Cortex of kidney (tissue), 1 donor: ENCODE measurements at places on chromosomes 5 and 9.

DNA sequence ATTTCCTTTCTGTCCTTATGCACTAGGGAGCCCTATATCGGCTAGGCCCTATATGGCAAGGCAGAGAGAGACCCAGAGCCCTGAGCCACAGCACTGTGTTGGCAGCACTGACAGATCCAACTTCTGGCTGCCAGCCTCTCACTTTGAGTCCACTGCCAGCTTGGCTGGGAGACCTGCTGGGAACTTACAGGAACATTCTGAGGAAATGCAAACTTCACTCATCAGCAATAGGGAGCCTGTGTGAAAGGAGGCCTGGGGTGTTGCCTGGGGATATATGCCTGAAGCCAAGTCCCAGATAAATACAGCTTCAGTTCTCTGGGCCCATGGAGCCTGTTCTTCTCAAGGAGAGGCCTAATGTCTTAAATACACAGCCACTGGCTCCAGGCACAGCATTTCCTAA is 78.0 kb downstream of the ADRB2 start:
- DNase-seq: no peak

GRCh38 chr9:129383561-129384490 is 205.8 kb upstream of the IER5L start:
- no peak for DNase-seq

- DNase-seq: no peak
Measured at GRCh38 chr5:80852331-80853245, 107.6 kb upstream of the RASGRF2 start.

GRCh38 chr5:145178641-145179523 is 656.3 kb downstream of the PRELID2 start:
- no peak for DNase-seq

- no peak for DNase-seq
Measured at GRCh38 chr9:132998831-132999635, 20.5 kb downstream of the GFI1B start.

- DNase-seq: no peak
Measured at GRCh38 chr5:9564752-9565151, 18.9 kb upstream of the SEMA5A start.

- DNase-seq: no peak
Measured at GRCh38 chr5:19044931-19045695, 942.9 kb downstream of the CDH18 start.

DNA sequence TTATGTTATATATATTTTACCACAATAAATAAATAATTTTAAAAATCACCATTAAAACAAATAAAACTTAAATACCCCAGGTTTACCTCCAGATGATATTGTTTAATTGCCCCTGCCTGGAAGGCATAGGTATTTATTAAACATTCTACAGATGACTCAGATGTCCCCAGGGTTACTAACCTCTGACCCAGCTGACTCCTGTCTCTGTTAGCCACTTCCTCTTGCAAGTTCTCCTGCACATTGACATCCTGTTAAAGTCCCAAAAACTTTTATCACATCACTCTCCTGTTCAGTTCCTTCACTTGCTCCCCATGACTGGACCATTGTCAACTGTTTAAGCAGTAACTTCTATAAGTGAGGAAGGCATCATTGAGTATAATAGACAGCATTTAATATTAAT is 37.0 kb upstream of the RAB3C start:
- DNase-seq: no peak

DNA sequence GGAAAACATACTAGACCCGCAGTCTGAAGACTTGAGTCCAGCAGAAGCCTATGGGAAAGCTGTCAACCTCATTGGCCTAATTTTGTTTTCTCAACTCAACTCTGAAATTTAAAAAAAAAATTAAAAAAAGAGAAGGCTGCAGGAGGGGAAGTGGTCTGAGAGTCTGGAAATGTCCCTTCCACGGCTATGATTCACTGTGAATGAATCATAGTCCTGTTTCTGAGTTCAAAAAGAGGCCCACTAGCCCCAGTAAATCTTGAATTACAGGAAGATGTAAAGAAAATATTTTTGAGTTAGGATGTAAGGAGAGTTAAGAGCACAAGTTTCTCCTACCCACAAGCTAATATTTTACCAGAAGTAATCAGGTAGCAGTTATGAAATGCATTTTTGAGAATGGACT is 565.5 kb upstream of the DMAC1 start:
- no peak for DNase-seq

DNA sequence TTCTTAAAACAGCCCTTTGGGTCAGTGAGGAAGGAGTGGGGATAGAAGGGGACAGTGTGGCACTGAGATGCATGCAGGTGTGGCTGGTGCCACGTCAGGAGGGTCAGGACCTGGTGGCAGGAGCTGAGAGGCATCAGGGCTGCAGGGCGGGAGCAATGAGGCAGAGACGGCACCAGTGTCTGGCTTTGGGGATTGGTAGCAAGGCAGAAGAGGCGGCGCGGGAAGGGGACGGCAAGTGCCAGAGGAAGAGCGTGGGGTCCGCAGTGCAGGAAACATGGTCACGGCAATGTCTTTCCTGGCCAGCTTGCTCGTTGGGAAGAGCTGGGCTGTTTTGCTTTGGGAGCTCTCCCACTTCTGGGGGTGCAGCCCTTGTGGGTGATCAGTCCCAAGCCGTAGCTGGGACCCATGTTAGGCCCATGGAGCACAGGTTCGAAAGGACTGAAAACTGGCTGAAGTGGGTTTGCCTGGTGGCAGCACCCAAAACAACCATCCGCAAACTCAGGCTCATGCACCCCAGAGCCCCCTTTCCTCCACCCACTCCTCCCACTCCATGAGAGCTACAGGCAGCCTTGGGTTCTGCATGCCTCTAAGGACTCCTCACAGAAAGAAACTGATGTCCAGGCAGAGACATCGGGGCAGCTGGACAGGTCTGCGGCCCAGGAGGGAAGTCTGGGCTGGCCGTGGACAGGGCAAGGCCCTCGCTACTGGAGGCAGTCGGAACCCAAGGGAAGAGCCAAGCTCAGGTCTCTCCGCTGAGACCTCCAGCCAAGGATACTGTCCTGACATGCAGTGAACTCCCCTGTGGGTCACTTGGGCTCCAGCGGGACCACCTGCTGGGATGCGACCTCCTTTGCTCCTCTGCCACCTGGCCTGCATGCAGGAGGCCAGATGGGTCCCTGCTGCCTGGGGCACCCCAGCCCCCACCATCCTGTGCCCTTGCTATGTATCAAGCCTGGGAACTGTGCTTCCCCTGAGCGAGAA is 104.4 kb downstream of the ZNF354C start:
- no peak for DNase-seq

GRCh38 chr5:108024986-108025385 is 354.2 kb upstream of the EFNA5 start:
- no peak for DNase-seq

- no peak for DNase-seq
Measured at GRCh38 chr9:31574006-31574765, 810.3 kb upstream of the ACO1 start.

DNA sequence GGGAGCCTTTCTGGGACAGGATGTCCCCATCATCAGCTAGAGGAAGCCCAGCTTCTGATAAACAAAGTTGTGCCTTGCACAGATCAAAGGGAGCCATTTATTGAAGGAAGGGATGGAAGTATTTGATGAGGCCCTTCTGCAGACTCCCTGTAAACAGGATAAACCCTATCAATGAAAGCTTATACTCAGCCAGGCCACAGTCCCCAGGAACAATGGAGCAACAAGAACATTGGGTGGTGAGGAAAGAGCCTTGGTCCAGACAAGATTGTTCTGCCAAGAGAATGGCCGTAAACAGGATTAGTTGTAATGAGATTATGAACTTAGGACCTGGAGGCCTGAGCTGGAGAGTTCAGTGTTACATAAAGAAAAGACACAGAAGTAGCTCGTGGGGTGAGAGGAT is 40.5 kb upstream of the LIFR start:
- no peak for DNase-seq

DNA sequence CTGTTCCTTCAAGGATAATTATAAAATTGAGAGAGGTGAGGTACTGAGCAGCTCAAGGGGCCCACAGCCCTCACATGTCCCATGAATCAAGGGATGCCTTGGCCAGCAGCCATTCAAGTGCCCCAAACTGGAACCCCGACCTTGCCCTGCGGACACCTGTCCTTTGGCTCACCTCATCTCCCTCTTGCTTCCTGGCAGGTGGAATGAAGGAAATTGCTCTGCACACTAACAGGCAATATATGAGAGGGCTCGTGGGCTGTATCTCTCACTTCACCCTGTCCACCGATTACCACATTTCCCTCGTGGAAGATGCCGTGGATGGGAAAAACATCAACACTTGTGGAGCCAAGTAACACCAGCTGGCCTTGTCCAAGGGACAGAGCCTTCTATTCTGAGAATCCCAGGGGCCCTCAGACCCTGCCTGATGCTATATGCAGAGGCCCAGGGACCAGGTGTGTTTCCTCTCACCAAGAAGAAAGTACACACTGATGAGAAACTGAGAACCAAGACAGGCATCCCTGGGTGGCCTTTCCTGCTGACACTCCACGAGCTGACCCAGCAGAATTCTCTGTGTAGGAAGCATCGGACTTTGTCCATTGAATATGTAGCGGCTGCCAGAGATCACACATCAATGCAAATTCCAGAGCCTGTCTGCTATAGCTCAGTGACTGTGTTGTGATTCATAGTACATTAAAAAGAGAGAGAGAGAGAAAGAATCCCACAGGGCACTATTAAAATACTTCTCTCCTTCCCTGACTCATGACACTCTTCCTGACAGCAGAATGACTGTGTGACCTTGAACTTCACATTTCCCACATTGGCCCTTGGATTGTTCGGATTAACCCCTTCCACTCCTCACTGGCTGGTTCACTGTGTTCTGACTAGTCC is 92.6 kb downstream of the LIFR start:
- no peak for DNase-seq

DNA sequence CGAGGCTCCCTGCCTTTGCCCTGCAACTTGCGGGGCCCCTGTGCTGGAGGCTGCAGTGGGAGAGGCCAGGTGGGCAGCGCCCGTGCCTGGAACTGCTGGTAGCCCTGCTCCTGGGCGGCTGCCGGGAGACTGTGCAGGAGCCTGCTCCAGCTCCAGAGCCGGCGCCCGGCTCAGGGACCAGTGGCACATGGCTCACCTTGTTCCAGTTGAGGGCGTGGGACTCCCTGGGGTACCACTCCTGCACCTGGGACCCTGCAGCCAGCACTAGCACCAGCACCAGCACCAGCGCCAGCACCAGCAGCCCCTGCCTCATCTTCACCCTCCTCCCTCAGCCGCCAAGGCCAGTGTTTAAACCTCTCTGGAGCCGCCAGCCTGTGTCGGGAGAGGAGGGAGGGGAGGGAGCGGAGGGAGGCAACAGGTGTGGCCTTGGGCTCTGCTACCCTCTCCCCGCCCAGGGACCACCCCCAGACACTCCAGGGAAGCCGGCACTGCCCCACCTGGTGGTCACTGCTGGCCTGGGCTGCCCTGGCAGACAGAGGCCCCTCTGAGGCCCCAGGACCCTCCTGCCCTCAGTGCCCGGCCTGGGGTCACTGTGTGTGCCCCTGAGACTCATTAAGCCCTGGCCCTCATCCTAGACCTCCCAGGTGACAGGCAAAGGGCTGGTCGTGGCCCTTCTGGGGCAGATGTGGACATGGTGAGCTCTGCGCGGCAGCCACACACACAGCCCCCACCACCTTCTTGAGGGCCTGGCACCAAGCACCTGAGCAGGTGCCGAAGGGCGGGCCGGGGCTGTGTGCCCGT is at the start of gene LCN10:
Gene LCN10 (minus strand): TSS at position 350 of the 801 bp plus-strand sequence. CDS start 37 bp downstream, at position 313.
- DNase-seq: no peak

- no peak for DNase-seq
Measured at GRCh38 chr5:143128412-143129071, 274.9 kb downstream of the NR3C1 start.

GRCh38 chr5:37940931-37941623 is 101.2 kb upstream of the GDNF start:
- DNase-seq: no peak

GRCh38 chr9:124355941-124356744 is 59.1 kb downstream of the PSMB7 start:
- no peak for DNase-seq

DNA sequence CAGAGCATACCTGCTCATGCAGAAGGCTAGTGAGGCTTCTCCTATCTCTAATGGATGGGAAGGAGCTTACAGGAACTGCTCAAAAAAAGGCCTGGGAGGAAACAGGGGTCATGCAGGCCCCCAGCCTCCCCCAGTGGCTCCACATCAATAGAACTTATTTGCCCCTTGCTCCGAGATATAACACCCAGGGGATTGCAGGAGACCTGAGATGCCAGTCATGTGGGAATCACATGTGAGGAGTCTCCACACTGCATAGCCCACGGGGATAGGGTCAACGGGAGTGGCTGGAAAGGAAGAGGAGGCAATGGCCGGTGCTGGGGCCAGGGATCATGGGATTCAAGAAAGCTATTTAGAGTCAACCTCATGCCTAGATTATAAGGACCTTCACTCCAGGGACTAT is 76.2 kb downstream of the NRG2 start:
- no peak for DNase-seq

GRCh38 chr9:109743696-109744095 is 36.3 kb upstream of the PALM2AKAP2 start:
- DNase-seq: no peak

DNA sequence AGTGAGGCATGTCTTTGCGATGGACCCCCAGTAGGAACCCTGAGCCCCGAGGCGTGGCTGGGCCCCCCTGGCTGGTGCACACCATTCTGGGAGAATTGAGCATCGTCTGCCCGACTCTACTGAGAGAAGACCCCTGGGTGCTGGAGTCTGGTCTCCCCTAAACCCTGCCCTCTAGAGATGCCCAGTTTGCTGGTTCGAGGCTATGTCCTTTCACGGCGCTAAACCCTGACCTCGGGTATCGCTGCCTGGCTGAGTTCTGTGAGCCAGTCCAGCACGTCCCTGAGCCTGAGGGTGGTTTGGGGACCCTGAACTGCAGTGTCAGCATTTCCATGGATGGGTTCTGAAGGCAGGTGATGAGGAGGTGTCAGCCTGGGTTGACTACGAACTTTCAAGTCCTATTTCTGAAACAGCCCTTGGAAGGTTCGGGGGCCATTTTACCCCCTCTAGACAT is 128.8 kb downstream of the RXRA start:
- no peak for DNase-seq

GRCh38 chr9:112750764-112751055 is 150 bp downstream of the SNX30 start:
- no peak for DNase-seq

DNA sequence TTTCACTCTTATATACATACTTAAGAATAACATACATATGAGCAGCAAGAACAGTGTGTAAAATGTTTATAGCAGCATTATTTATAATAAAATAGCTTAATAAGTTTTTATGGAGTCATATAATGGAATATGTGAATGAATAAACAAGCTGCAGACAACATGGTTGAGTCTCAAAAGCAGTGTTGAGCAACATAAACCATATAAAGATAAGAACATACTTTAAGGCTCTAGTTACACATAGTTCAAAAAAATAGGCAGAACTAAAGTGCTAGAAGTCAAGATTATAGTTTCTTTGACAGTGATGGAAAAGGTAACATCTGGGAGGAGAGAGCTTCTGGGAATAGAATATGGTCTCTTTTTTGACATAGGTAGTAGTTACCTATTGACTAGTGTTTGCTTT is 53.7 kb upstream of the ADAMTS19 start:
- no peak for DNase-seq
